ENCODE measurements at places on chromosomes 3 and 15.

GRCh38 chr15:90402767-90403166, 14.7 kb downstream of the IQGAP1 start:
- no peak for DNase-seq

DNA sequence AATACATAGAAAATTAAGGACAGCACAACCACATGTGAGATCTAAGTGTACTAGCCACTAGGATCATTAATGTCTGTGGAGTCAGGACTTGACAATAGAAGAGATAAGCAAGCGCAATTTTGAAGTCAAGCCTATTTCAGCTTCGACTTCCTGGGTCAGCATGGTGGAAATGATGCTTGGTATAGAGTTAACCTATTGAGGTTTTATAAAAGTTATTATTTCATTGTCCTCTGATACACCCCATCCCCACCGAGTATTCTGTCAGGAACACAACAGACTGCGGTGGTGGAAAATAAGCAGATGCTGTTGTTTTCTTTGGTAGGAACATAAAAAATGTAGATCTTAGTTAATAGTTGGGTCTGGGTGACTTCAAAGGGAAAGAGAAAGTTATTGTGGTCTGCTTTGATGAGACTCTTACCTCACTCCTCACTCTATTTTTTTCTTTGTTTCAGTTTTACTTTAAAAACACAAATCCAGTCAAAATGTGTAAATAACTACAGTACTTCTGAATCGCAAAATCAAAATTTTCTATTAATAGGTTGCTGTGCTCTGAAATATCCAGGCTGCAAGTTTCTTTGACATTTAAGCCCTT, 82.1 kb downstream of the IL5RA start:
- no peak for DNase-seq

DNA sequence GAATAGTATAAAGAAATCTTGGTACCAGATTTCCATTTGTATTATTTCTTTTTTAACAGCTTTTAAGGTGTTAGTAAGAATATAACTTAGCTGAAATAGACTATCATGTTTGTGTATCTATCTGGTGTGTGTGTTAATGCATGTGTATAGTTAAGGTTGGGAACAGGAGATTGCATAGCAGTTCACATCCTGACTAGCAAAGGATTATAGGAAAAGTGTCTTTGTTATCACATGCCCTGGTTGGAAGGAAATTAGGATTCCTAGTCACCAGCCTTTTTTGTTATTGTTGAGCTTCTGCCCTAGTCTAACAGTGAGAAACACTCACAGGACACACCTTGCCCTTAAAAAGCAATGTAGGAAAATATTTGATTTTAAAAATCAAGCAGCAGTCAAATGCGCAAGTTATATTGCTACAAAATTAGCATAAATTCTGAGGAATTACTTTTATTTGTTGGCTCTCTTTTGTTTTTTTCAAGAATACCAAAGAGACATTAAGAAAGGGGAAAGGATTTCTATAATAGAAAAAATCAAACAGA, 58.2 kb downstream of the SETD5 start:
- DNase-seq: no peak

- no peak for DNase-seq
Observed at GRCh38 chr3:127959041-127959440, 44.0 kb downstream of the KBTBD12 start.

GRCh38 chr3:48016301-48016973, at the start of gene MAP4:
Gene MAP4 (minus strand): TSS chr3:48016416. CDS start chr3:47998860, 17,556 bp downstream.
- DNase-seq: no peak

GRCh38 chr3:156480949-156481348, 74.0 kb downstream of the SSR3 start:
- no peak for DNase-seq

GRCh38 chr3:114649331-114649730, 355.5 kb downstream of the TIGIT start:
- no peak for DNase-seq

DNA sequence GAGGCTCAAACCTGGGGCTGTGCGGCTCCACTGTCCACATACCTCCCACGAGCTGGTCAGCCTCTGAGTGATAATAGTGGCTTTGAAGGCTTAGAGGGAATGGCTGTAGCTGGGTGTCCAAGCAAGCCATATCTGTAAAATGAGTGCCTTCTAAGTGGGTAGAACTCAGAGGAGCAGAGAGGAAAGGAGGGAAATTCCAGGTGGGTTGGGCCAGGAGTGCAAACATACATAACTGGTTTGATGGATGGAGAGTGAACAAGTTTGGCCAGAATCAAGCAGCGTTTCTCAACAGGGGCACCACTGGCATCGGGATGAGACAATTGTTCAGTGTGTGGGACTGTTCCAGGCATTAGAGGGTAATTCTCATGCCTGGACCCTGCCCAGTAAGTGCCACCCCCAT, 91.1 kb downstream of the ASB7 start:
- no peak for DNase-seq

- no peak for DNase-seq
Observed at GRCh38 chr15:25179673-25180511, 225.1 kb downstream of the SNRPN start.

GRCh38 chr3:9175421-9175820, 74.0 kb downstream of the SRGAP3 start:
- peak; percentile 60 for DNase-seq

- no peak for DNase-seq
Observed at GRCh38 chr3:152434142-152434541, 165.4 kb downstream of the MBNL1 start.

GRCh38 chr3:169400874-169401273, 262.6 kb downstream of the MECOM start:
- DNase-seq: no peak

GRCh38 chr3:188489639-188490405, 335.9 kb downstream of the LPP start:
- no peak for DNase-seq

- peak; percentile 53 for DNase-seq
Observed at GRCh38 chr15:77457191-77457904, 36.7 kb downstream of the HMG20A start.

- DNase-seq: no peak
Observed at GRCh38 chr3:56197259-56197965, 270.9 kb downstream of the ERC2 start.

DNA sequence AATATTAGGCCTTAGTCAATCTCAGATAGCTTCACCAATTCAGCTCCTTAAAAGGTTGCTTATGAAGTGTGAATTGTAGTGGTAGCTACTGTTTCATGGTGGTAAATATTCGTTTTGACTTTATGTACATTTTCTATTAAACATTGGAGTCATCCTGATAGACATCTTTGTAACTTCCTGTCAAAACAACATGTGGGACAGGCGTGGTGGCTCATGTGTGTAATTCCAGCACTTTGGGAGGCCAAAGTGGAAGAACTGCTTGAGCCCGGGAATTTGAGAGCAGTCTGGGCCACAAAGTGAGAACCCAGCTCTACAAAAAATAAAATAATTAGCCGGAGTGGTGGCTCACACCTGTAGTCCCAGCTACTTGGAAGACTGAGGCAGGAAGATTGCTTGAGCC, 2.0 kb upstream of the TRIM59 start:
- no peak for DNase-seq

DNA sequence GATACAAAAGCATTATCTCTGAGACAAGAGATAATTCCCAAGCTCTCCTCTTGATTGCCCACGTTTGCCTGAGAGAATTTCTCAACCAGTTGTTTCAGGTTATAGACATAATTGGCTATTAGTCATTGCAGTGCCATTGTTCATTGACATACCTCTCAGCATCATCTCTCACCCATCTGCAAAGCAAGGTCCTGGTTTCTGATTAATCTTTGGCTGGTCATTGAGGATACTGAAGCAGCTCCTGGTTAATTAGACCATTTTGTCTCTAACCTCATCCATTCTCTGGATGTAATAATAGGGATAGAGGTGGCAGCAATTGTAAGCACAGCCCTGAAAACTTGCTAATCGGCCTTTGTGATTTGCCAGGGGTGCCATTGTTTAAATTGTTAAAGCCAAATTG, 104.2 kb downstream of the CNTN6 start:
- no peak for DNase-seq

- DNase-seq: peak; percentile 50
Observed at GRCh38 chr15:78341057-78341987, 1.2 kb downstream of the CRABP1 start.

GRCh38 chr3:182259579-182259978, 533.7 kb upstream of the ATP11B start:
- DNase-seq: peak; percentile 18
